ENCODE measurements at places on chromosomes 2 and 18.

DNA sequence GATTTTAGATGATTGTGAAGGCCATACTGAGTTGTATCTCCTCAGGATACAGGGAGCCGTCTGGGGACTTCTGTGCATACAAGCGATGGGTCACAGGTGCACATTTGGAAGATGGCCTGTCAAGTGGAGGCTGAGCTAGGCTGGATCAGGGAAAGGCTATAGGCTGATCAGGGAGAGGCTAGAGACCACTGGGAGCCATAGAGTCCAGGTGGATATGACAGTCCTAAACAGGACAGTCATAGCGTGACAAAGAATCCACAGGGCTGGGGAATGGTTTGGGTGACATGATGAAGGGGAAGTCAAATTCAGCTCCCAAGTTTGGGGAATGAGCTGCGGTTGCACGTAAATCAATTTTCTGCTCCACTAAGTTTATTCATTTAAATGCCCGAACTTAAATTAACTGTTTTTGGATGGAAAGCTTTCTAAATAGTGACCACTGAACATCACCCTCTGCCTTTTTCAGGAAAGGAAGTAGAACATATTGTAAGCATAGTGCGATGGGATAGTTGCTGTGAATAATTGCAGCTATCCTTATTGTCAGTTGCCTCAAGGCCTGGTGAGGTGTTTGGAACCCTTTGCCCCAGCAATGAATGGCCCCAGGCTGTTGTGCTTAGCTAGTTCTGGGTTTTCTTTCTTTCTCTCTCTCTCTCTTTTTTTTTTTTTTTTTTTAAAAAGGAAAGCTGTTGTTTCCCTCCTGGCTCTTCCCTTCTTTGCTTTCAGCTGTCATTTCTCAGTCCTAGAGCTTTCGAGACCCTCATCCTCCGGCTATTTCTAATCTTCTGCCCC is 50.5 kb downstream of the KLHL29 start:
- DNase-seq: no peak

GRCh38 chr2:119679526-119679837 is 481 bp downstream of the TMEM177 start:
- DNase-seq: no peak

DNA sequence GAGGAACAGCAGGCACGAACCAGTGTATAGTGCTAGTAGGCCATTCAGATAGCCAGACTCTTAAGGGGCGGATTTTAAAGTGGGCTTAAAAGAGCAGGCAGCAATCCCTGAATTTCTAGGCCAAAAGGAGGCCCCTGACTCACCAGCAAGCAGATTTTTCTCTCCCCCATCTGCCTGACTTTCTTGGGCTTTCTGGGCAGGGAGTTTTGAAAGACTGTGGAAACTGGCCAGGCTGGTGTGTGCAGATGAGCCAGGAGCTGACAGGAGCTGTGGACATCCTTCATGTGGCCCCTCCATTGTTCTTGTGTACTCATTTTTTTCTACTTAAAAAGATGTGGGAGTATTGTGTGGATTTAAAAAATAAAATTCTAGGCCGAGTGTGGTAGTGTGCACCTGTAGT is 59.0 kb downstream of the GLI2 start:
- DNase-seq: no peak

GRCh38 chr2:217521820-217522219 is 481.0 kb downstream of the TNS1 start:
- DNase-seq: no peak

- DNase-seq: no peak
Measured at GRCh38 chr2:68363721-68364120, 1.4 kb upstream of the PLEK start.

DNA sequence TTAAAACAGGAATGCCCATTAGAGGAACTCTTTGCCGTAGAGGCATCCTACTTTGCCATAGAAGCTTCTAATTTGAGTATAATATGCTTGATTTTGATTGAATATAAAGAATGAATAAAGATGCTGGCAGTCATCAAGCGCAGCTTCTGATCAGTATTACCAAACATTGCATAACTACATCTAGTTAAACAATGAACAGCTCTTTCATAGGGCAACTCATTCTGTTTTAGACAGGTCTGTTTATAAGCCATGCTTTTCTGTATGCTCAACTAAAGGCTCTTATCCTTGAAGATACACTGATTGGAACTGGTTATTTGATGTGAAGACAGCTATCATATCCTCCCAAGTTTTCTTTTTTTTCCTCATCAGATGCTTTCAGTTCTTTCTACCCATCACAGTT is 122.6 kb upstream of the FAM117B start:
- no peak for DNase-seq

GRCh38 chr2:121387591-121388325 is 102.8 kb upstream of the TFCP2L1 start:
- no peak for DNase-seq

- DNase-seq: no peak
Measured at GRCh38 chr18:10898417-10898974, 250.9 kb downstream of the PIEZO2 start.

GRCh38 chr2:222713002-222713401 is 41.5 kb downstream of the MOGAT1 start:
- no peak for DNase-seq

All from stimulated activated CD8-positive, alpha-beta memory T cell treated with anti-CD3 and anti-CD28 coated beads, Interleukin-15, amount 100 ng/mL, for 24 hours (primary cell).